ENCODE measurements at places on chromosomes 13 and 19.

GRCh38 chr13:93744886-93745285 lies 518.3 kb downstream of the GPC6 start:
- DNase-seq: no peak

- DNase-seq: no peak
Measured at GRCh38 chr19:54077334-54077733, 3.8 kb downstream of the TARM1 start.

GRCh38 chr19:45716359-45717130 lies 14.2 kb downstream of the FBXO46 start:
- no peak for DNase-seq

- no peak for DNase-seq
Measured at GRCh38 chr13:32976056-32976805, 40.0 kb upstream of the KL start.

DNA sequence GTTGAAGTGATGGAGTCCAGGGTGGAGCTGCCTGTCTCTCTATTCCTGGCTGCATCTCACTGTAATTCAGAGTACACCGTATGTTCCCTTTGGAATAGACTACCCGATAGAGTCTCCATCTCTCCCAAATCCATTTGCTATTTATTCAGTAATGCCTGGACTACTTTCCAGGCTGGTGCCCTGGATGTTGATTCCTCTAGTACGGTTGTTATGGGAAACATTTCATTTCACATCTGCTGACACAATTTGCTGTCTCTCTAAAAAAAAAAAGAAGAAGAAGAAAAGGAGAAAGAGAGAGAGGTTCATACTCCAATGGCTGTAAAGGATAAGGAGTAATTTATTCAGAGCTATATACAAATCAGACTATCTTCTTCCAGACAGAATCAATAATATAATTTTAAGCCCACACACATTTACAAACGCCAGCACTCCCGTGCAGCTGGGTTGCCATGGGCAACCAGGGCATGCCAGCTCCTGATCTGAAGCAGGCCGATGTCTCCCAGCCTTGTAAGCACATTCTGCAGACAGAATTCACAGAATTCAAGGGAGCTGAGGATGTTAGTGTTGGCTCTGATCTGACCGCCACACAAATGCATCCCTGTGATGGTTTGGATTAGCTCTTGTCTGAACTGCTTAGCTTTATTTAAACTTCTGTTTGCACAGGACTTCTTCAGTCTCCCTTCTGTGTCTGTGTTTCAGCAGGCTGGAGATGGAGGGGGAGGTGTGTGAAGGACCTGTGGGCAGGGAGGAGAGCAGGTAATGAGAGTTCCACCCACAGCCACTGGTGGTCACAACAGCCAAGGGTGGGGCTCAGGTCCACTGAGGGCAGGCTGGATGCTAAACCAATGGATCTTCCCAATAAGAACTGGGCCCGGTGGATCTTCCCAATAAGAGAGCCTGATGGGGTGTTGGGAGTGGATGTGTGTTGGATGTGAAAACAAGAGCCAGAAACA lies 66.0 kb downstream of the TEX26 start:
- DNase-seq: peak; percentile 75

- DNase-seq: no peak
Measured at GRCh38 chr13:43648733-43649132, 138.0 kb downstream of the ENOX1 start.

- peak; percentile 9 for DNase-seq
Measured at GRCh38 chr13:58869566-58869965, 1238.0 kb downstream of the PCDH17 start.

DNA sequence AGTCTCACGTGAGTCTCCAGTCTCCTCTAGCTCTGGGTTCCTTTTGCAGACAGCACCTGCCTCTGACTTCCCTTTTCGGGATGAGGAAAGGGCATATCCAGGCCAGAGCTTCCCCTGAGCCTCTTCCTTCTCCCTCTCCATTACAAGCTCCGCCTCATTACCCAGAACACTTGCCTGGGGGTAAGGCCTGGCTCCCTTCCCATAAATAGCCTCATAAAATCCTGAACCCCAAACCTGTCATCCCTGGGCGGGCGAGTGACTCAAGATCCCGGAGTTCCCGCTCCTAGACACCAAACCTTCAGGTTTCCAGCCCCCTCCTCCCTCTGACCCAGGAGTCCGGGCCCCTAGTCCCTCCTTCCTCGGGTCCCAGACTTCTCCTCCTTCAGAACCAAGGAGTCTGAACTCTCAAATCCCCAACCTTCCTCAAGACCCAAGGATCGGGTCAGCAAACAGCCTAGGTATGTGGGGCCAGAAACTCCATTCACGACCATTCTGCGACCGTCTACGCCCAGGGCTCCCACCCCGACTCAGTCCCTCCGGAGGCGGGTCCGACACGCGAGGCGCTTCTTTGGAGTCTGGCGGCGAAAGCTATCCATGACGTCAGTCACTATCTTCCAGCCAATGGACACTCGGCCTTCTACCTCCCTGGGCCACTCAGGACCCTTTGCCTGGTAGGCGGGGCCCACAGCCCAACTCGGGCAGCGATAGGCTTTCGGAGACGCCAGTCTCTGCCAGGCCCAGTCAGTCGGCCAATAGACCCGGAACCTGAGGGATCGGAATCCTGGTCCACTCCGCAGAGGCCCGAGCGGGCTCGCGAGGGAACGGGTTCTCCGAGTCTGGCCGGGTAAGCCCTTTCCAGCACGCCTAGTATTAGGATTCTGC lies 6.5 kb upstream of the CNFN start:
- DNase-seq: peak; percentile 98

- DNase-seq: no peak
Measured at GRCh38 chr19:6551607-6552450, 21.0 kb downstream of the TNFSF9 start.

- DNase-seq: peak; percentile 40
Measured at GRCh38 chr13:33684874-33685273, 133.1 kb upstream of the RFC3 start.

DNA sequence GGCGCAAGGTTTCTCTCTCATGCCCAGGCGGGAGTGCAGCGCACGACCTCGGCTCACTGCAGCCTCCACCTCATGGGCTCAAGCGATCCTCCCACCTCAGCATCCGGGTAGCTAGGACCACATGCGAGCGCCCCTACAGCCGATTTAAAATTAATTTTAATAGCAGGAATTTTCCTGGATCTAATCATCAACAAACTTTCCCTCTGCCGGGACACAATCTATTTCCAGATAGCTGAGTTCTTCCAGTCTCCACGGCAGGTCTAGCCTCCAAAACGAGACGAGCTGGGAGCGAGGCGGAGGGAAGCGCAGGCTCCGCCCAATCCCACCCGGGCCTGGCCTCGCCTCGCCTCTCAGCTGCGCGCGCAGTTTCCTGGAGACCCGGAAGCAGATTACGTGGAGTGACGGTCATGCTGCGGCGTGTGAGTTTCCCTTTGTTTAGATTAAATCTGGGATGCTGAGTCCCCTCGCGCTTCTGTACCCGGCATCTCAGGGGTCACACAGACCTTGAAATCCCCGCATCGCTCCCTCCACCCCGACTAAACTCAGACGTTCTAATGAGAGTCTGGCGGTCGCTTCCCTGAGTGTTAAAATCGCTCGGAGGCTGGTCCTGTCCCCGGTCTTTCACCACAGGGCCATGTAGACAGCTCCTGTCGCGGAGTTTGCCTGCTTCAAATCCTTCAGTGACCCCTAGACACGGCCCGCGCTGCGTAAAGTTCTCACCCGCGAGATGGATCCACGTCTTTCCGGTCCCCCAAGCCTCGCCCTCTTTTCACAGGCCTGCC lies at the start of gene ZNF880:
Gene ZNF880, plus strand, starts transcription at position 365 of the 782 bp plus-strand sequence. Its CDS starts 43 bp downstream, at position 408.
- peak; percentile 55 for DNase-seq

DNA sequence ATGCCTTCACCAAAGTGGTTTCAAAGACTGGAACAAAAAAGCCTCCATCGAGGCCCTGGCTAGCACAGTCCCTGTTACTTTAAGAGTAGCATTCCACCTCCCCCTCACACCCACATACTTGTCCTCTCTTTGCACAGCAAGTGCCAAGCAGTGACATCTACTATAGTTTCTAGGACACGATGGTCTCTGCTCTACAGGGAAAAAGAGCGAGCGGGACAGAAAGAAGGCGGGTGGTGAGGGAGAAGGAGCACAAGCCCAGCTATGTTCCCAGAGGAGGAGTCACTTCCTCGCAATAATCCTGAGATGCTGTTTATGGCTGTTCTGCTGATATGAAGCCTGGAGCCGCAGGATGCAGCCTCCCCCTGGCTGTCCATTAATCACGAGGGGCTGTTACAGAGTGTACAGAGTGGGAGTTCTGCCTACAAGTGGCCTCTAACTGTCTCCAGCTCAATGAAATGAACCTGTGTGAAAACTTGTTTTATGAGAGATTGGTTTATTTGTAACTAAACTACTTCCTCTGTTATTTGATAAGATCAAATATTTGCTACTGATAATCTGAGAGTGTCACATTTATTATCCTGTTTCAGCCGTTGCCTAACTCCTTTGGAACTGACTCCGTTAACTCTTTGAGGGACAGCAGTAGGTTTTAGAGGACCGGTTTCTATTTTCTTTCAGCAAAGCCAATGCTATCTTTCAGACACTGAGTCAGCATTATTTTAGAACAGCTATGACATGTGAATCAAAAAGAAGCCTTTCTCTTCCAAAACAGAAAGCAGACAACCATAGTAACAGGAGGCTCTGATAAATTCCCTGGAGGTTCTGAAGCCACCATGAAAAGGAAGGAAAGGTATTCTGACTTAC lies 208.0 kb downstream of the SPRY2 start:
- DNase-seq: no peak

DNA sequence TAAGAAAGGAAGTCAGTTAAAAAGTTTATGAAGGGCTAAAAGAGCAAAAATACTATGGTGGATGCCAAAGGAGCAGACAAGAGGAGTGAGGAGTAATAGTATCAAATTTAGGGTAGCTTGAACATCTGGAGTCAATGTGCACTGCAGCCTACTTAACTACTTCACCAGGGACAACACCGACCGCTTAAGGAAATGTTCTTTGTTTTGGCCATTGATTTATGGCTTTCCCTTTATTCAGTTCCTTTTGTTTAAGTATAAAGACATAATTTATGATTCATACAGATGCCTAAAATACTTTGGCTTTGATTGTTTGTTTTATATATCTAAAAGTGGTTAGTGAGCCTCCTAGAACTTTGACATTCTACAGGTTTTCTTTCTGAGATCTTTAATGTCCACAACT lies 276.3 kb upstream of the PRR20A start:
- DNase-seq: no peak

GRCh38 chr13:38803531-38803930 lies 116.7 kb downstream of the FREM2 start:
- DNase-seq: no peak

- no peak for DNase-seq
Measured at GRCh38 chr13:30004204-30004603, 153.8 kb upstream of the UBL3 start.

All from NCI-H526 treated with DMSO at 0.1 percent for 48 hours (cell line).